Kidney (tissue), 22 donors: ENCODE measurements at places on chromosomes 2 and 18. TPM values are rescaled to one million over a fixed set of nuclear protein-coding genes. Genes with fewer than 3 reads are reported as not detected.

- DNase-seq = no peak
Observed at GRCh38 chr18:63233334-63233733, 86.2 kb downstream of the BCL2 start.

GRCh38 chr2:108454440-108454839, 5.4 kb downstream of the GCC2 start:
- DNase-seq = no peak

DNA sequence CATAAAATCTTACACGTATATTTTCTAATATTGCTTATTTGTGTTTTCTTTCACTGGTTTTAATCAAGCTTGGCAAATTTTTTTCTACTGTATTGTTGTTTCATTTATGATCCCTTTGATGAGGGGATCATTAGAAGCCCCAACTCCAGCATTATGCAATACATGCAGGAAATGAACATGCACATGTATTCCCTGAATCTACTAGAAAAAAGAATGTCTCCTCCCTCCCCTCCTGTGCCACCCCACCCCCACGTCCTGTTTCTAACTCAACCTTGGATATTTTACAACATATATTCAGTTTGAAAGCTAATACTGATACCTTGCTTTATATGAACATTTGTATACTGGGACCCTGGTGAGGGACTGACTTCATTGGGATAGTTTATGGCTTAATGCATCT, 53.0 kb downstream of the EML6 start:
- no peak for DNase-seq

DNA sequence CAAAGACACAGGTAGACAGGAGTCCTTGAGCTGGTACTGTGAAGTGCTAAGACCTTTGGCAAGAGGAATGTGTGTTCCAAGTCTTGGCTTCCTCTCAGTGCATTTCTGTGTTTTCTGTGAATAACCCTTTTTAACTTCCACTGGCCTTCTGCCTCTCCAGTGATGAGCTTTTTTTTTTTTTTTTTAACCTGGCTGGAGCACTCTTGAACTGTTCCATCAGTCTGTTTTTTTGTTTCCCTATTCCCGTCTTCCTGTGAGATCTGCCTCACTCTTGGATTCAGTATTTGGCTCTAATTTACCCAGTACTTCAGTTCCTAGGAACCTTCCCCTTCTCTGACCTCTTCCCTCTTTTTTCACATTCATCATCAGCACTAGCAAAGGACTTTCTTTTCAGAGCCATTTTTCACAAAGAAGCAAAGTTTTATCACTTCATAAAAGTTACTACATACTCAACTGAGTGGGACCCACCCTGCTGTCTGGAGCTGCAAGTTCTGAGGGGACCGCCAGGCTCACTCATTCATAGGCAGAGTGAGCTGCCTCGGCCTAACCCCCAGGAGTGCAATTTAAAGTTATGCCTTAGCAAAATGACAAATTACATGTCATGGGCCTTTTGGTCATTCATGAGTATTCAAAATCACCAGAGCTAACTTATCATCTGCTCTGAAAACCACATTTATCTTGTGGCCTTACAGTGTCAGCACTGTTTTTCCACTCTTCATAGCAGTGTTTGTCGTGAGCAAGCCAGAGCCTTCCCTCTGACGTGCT, 126.9 kb upstream of the DAPL1 start:
- peak; percentile 48 for DNase-seq

The SAG gene
- not detected for polyA plus RNA-seq

- no peak for DNase-seq
Observed at GRCh38 chr2:170647741-170648436, 67.2 kb upstream of the SP5 start.

DNA sequence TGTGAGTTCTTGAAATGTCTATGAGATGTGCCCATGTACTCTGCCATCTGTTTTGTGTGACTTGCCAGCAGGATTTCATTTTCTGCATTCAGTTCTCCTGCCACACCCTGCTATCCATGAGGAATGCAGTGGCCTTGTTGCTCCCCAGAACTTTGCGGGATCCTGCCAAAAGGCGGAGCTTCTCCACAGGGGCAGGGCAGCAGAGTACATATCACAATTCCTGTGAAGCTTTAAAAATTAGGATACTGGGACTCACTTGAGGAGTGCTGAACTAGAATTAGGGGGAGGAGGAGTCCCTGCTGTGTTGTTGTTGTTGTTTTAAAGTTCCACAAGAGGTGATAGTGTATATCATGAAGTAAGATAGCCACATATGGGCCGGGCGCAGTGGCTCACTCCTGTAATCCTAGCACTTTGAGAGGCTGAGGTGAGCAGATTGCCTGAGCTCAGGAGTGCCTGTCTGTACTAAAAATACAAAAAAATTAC, 76.4 kb downstream of the TANC1 start:
- no peak for DNase-seq

GRCh38 chr18:68574311-68574710, 140.6 kb downstream of the TMX3 start:
- DNase-seq = no peak

The CNDP1 gene
- polyA plus RNA-seq = 2.9 TPM

The ZAP70 gene
- 0.37 TPM for polyA plus RNA-seq

GRCh38 chr2:25853038-25853638, 25.1 kb downstream of the ASXL2 start:
- no peak for DNase-seq

- DNase-seq = no peak
Observed at GRCh38 chr2:239465017-239466001, 64.5 kb upstream of the HDAC4 start.

DNA sequence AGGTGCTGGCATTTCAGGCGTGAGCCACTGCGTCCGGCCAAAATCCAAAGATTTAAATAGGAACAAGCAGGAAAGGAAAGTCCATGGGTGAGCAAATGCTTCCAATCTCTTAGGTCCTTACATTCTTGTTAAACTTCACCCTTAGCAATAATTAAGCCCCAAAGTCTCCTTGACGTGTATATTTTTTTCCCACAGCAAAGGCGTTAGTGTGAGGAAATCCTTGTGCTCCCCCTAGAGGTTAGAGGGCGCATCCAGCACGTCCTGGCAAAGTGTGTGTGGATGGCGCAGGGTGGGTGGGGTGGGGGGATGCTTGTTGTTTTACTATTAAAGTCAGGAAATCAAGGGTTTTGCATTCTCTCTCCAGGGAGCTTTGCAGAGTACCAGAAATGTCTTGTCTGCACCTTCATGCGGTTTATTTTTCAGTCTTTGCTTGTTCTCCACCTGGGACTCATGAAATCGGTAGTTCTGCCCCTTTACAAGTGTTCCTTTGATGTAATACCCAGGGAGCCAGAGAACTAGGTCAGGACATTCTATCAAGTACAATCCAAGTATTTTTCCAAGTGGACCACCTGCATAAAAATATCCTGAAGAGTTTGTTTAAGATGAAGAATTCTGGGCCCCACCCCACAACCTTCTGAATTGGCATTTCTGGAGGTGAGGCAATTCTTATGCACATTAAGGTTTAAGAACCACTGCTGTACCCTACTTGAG, 22.2 kb upstream of the ITSN2 start:
- DNase-seq = no peak

- no peak for DNase-seq
Observed at GRCh38 chr2:203401-203800, 60.4 kb downstream of the SH3YL1 start.

The CDH2 gene
- 6.3 TPM for polyA plus RNA-seq

The ATAD2B gene
- 2.3 TPM for polyA plus RNA-seq

- DNase-seq = no peak
Observed at GRCh38 chr2:227335713-227336112, 10.7 kb downstream of the MFF start.

DNA sequence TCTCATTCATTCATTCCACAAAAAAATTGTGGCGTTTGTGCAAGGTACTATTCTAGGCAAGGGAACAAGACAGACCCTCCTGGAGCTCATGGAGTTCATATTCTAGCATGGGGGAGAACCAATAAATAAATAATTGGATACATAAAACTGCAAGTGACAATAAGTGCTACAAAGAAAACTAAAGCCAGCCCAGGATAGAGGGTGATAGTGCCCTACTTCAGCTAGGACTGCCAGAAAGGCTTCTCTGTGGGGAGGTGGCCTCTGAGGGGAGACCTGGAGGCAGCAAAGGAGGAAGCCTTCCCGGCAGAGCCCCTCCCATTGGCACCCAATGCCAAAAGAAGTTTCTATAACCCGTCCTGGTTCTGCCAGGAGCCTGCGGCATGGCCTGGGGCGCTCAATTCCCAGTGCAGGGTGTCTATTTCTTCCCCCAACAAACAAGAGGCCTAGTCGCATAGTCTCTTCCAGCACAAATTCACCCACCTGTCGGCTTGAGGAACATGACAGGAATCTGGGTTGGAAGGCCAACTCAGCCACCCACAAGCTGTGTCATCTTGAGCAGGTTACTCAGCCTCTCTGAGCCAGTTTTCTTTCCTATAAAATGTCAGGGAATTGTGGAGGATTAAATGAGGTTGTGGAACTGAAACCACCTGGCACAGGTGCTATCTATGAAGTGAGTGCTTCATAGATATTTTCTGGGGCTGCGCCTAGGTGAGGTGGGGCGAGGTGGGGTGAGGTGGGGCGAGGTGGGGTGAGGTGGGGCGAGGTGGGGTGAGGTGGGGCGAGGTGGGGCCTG, 94.3 kb downstream of the ZFP36L2 start:
- peak; percentile 68 for DNase-seq

DNA sequence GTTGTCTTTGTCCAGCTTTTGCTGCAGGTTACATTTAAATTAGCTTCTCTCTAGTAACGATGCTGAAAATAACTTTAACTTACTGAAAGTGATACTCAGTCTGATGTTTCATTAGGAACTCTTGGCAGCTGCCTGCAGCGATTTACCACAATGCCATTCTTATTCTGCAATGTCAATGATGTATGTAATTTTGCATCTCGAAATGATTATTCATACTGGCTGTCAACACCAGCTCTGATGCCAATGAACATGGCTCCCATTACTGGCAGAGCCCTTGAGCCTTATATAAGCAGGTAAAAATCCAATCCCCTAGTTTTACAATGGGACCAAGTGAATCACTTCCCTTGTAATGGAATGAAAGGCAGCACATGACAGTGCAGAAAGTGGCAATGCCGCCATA, 16.3 kb upstream of the MFF start:
- no peak for DNase-seq

DNA sequence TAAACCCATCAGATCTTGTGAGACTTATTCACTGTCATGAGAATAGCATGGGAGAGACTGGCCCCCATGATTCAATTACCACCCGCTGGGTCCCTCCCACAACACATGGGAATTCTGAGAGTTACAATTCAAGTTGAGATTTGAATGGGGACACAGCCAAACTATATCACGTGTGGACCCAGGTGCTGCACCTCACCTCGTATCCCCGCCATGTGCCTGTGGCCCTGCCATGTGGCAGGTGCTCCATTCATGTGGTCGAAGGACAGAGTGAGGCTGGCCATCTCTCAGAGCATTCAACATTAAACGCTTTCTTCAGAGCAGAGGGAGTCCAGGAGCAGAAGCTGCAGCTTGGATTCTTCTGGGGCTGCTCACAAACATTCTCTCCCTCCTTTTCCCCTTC, 32.3 kb downstream of the MROH2A start:
- DNase-seq = no peak

DNA sequence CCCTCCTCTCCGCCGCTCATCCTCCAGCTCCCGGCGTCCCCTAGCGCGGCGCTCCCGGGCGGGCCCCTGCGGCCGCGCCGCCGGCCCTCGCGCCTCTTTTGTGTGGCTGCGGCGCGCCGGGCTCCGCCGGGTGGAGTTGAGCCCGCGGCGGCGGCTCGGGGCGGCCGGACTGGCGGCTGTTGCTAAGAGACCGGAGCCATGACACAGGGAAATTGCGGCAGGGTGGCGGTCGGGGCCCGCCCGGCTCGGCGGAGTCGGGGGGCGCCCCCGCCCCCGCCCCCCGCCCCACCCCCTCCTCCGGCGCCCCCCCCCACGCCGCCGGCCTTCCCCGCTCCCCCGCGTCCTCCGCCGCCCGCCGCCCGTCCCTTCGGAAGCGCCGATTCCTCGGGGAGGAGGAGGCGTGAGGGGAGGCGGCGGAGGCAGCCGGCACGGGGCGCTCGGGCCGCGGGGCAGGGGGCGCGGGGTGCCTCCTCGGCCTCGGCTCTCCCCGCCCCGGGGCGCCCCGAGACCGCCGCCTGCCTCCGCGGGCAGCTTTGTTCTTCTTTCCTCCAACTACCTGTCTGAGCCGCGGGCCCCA, at the start of gene TMEM200C:
TMEM200C (minus strand) TSS at position 224 of the 577 bp plus-strand sequence. CDS start 3,459 bp downstream, outside the sequence.
- DNase-seq = peak; percentile 78

The NDC80 gene
- polyA plus RNA-seq = 0.99 TPM

- DNase-seq = no peak
Observed at GRCh38 chr2:123513351-123513750, 511.7 kb upstream of the CNTNAP5 start.

The SERPINB2 gene
- not detected for polyA plus RNA-seq
